ENCODE measurements at places on chromosomes 1 and 21.

- DNase-seq, result no peak
Measured at GRCh38 chr1:93004566-93005251, 43.4 kb upstream of the DIPK1A start.

- no peak for DNase-seq
Measured at GRCh38 chr21:15020797-15021196, 44.0 kb downstream of the NRIP1 start.

DNA sequence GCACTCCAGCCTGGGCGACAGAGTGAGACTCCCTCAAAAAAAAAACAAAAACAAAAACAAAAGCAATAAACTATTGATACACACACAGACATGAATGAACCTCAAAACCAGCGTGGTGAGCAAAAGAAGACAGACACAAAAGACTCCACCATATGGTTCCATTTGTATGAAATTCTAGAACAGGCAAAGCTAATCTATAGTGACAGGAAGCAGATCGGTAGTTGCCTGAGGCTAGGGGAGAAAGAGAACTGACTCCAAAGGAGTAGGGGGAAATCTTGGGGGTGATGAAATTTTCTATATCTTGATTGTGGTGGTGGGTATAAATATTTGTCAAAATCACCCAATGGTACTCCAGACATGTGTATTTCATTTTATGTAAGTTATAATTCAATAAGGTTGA lies 20.9 kb downstream of the LACTBL1 start:
- DNase-seq, result no peak

DNA sequence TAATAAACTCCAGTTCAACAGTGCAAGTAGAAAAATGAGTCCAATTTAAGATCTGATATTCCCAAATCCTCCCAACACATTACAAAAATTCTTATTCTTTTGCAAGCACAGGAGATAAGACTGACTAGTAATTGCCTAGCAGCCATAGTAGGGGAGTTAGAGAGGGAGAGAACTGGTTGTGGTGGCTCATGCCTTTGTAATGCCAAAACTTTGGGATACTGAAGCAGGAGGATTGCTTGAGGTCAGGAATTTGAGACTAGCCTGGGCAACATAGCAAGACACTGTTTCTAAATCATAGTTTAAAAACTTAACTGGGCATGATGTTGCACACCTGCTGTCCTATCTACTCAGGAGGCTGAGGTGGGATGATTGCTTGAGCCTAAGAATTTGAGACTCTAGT lies 26.7 kb upstream of the PAPPA2 start:
- DNase-seq, result no peak

GRCh38 chr21:45817345-45817744 lies 164.2 kb upstream of the COL6A1 start:
- DNase-seq, result no peak

- no peak for DNase-seq
Measured at GRCh38 chr1:62294261-62294660, 25.0 kb downstream of the KANK4 start.

- DNase-seq, result no peak
Measured at GRCh38 chr21:44865561-44866280, 7.8 kb downstream of the PTTG1IP start.

DNA sequence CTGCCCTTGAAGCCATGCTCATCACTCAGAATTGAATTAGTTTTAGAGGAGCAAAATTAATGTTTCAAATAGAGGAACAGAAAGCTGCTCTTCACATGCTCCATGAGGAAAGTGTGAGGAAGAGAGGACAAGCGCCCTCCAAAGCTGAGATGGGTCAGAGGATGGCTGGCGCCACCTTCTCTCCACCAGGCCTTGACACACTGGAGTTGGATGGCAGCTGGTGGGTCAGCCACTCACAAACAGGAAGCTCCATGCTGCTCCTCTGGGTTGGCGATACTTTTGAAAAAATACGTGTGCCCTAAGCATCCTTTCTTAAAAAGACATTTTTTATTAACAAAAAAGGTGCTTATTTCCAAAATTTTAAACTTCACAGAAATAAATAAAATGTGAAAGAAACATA lies 3.1 kb upstream of the CD2 start:
- no peak for DNase-seq

GRCh38 chr1:229432116-229432461 lies 1.8 kb downstream of the ACTA1 start:
- no peak for DNase-seq

DNA sequence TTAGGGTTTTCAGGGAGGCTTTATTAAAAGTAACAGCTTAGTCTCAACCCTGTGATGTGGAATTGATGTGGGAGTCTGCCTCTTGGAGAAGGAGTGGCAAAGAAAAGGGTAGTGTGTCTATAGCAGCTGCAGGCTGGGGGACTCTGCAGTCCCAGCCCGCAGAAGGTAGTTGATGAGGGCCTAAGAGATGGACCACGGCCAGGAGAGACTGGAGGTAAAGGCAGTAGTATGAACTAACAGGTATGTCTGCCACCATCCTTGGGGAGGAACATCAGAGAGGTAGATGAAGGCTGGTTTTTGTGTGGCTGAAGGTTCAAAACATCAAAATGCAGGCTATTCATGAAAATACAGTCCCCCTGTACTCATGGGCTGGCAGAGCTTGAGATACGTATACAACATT lies 112.1 kb downstream of the KCTD3 start:
- no peak for DNase-seq

DNA sequence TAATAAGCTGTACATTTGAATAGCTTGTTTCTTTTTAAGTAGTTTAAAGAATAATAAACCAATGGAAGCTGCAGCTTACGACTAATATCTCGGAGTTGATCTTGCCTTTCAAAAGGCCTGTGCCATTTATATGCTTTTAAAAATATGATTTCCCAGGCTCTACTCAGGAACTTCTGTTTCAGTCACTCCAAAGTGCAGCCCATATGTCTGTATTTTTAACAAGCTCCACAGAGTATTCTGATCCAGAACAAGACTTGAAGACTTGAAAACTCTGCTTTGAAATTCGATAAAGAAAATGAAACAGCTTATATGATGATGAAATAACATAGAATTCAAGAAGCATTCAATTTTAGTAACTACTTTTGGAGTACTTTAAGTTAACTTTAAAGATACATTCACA lies 79.1 kb upstream of the PLPPR4 start:
- no peak for DNase-seq

GRCh38 chr1:48356901-48357300 lies 115.1 kb downstream of the SPATA6 start:
- no peak for DNase-seq

DNA sequence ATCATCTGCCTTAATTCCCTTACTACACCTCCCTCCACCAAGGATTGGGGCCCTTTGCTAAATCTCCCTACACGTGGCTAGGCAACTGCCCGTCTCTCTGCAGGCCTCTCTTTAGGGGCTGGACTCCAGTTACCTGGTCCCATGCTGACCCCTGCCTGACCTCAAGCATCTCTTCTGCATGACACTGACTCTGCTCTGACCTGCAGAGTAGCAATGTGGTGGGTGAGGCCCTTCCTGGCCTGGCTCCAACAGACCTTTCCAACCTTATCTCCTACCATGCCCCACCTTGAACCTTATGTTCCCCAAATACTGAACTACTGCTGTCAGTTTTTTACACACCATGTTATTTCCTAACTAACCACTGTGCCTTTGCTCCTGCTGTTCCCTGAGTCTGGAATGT lies 45.9 kb upstream of the EPS15 start:
- no peak for DNase-seq

GRCh38 chr21:30044447-30045064 lies 104.8 kb upstream of the GRIK1 start:
- no peak for DNase-seq

DNA sequence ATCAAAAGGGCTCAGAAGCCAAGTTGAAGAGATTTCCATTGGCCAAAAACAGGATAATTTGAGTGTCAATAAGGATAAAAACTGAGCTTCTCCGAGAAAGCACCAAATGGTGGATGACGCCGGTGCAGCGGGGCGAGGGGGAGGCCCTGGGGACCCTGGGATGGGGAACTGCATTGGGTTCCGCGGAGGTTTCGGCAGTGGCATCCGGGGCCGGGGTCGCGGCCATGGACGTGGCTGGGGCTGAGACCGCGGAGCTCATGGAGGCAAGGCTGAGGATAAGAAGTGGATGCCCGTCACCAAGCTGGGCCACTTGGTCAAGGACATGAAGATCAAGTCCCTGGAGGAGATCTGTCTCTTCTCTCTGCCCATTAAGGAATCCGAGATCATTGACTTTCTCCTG lies 97.2 kb downstream of the DMRTA2 start:
- no peak for DNase-seq

DNA sequence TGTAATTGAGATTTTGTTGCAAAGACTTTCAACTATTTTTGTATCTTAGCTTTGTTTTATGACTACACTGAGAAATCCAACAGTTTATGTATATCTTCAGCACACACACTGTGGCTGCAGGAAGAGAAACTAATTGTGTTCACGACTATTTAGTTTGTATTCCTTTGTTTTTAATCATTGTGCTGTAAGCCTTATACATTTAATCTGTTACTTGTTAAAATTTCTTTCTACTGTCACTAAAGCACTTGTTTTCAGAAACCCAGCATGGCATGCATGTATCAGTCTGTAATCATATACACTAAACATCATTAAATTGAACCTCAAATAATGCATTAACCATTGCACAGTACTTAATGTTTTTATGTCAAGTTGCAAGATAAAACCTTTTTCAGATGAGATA lies 656 bp downstream of the ANGPTL1 start:
- DNase-seq, result no peak

GRCh38 chr1:114135786-114136185 lies 17.9 kb downstream of the SYT6 start:
- DNase-seq, result no peak

- no peak for DNase-seq
Measured at GRCh38 chr1:236887081-236887480, 92.0 kb downstream of the MTR start.

- no peak for DNase-seq
Measured at GRCh38 chr1:239993366-239993765, 98.3 kb upstream of the FMN2 start.

- DNase-seq, result no peak
Measured at GRCh38 chr21:18832950-18833349, 429.4 kb upstream of the TMPRSS15 start.

- DNase-seq, result no peak
Measured at GRCh38 chr1:10555635-10556429, 81.1 kb downstream of the PEX14 start.

DNA sequence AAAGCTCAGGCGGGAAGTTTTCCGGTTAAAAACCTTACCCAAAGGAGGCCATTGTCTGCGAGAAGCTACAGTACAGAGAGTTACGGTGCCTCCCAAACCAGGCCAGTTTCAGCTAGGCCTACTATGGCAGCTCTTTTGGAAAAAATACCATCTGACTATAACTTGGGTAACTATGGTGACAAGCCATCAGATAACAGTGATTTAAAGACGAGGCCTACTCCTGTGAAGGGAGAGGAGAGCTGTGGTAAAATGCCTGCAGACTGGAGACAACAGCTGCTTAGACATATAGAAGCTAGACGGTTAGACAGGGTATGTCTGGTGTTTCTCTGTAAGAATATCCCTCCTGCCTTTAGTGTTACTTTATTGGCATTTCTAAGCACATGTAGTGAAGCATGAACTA lies 165.9 kb downstream of the LRRC40 start:
- no peak for DNase-seq

GRCh38 chr1:9848022-9848421 lies 24.3 kb upstream of the CLSTN1 start:
- no peak for DNase-seq

DNA sequence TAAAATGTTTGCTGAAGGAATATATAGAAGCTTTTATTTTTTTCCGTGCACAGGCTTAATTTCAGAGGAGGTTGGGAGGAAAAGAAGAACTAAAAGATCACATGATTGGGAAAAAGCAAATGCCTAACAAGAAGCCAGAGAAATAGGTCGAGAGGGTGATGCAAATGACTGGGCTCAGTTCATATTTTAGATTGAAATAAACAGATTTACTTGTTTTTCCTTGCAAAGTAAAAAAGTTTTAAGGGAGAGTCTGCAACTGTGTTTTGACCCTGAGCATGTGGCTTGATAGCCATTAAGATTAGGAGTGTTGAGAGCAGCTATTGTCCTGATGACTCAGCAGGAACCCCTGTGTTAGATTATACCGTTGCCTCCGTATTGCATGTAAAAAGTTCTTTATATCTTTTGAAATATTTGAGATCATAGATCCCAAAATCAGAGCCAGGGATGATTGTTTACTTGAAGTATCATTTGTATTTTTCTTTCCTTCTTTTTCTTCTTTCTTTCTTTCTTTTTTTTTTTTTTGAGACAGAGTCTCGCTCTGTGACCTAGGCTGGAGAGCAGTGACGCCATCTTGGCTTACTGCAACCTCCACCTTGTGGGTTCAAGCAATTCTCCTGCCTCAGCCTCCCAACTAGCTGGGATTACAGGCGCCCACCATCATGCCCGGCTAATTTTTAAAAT lies 20.2 kb downstream of the CLIC4 start:
- no peak for DNase-seq

- DNase-seq, result no peak
Measured at GRCh38 chr1:5404412-5405203, 587.6 kb downstream of the NPHP4 start.

GRCh38 chr1:3027611-3028371 lies 6.5 kb downstream of the ACTRT2 start:
- no peak for DNase-seq

GRCh38 chr1:163147019-163147418 lies 55.7 kb downstream of the RGS5 start:
- no peak for DNase-seq

- no peak for DNase-seq
Measured at GRCh38 chr21:26099610-26100219, 70.9 kb downstream of the APP start.
